ENCODE measurements at places on chromosomes 12 and 14. TPM values are rescaled to one million over a fixed set of nuclear protein-coding genes. Genes with fewer than 3 reads are reported as not detected.

DNA sequence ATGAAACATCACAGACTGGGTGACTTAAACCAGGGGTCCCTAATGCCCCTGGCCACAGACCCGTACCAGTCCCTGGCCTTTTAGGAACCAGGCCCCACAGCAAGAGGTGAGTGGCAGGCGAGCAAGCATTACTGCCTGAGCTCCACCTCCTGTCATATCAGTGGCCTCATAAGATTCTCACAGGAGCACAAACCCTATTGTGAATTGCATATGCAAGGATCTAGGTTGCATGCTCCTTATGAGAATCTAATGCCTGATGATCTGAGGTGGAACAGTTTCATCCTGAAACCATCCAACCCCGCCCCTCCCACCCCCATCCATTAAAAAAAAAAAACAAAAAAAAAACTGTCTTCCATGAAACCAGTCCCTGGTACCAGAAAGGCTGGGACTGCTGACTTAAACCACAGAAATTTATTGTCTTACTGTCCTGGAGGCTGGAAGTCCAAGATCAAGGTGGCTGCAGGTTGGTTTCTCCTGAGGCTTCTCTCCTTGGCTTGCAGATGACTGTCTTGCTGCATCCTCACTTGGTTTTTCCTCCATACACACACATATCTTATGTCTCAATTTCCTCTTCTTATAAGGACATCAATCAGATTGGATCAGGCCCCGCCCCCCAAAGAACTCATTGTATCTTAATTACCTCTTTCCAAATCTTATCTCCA, 235.9 kb downstream of the CHST11 start:
- H3K27ac ChIP-seq = no peak overlapping the region
- DNase-seq = no peak
- no peaks in the 10 kb centered on the region for H3K36me3 ChIP-seq
- no peaks in the 10 kb centered on the region for H3K27me3 ChIP-seq

DNA sequence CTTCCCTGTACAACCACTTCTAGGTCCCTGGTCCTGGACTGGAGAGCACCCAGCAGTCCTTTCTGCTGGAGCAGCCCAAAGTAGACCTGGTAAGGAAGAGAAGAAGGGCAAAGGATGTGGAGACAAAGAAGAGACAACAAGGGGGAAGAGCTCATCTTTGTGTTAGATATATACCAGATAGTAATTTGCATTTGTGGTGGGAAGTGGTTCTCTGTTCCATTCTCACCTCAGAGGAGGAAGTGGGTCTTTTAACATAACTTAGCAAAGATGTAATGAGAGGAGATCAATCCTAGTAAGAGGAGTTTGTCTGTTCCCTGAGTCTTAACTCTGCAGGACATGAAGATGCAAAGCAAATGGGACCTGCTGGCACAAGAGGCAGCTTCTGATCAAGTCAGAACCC, 8.0 kb downstream of the CCDC198 start:
- H3K4me3 ChIP-seq = no peak overlapping the region
- no peaks in the 10 kb centered on the region for H3K4me1 ChIP-seq
- no peak for DNase-seq
- H3K27me3 ChIP-seq = no peaks in the 10 kb centered on the region
- H3K27ac ChIP-seq = no peak overlapping the region

STXBP6 gene
- total RNA-seq = 10.5 TPM

GRCh38 chr14:25121337-25122129, 71.6 kb upstream of the STXBP6 start:
- H3K27me3 ChIP-seq = no peaks in the 10 kb centered on the region
- H3K4me1 ChIP-seq = no peaks in the 10 kb centered on the region
- H3K4me3 ChIP-seq = no peak overlapping the region

SRRM4 gene
- total RNA-seq = 0.14 TPM

DNA sequence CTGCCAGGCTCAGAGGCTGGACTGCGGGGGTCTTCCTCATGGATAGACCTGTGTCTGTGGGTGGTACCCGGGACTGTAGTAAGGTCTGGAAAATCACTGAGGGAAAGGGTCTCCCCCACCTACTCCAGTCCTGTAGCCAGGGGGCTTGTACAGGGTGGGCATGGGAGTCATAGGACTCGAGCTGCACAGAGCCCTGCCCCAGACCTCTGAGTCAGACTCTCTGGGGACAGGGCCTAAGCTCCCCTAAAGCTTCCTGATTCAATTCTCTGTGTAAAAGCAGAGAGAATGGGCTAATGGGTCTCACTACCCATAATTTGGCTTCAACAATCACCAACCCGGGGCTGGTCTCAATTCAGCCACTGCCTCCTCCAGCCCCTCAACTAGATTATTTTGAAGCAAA, 27.0 kb downstream of the LRTM2 start:
- H3K27ac ChIP-seq = no peak overlapping the region
- no peaks in the 10 kb centered on the region for H3K4me1 ChIP-seq
- H3K27me3 ChIP-seq = peaks cover 13% of the 10 kb centered on the region
- peak; percentile 2 for DNase-seq
- H3K4me3 ChIP-seq = no peak overlapping the region

DNA sequence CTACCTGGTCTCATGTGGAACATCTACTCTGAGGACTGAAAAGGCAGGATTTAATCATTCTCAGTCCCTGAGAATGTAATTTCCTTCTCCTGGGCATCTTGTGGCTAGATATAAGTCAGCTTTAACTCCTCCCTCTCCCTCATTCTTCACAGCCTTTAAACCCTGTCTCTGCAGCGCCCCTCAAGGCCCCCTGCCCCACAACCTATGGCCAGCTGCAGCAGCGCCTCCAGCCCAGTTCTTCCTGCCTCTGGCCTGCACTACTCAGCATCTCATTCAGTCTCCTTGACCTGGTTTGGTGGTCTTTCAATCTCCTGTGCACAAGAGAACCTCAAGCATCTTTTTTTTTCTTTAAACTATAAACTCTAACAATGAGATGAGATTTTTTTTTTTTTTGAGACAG, 29.3 kb downstream of the NCKAP5L start:
- H3K4me3 ChIP-seq = no peak overlapping the region
- H3K27ac ChIP-seq = no peak overlapping the region

CLEC9A gene
- not detected for total RNA-seq

- peaks cover 9% of the 10 kb centered on the region for H3K4me1 ChIP-seq
- peak overlapping the region; percentile 36 for H3K27ac ChIP-seq
- H3K27me3 ChIP-seq = no peaks in the 10 kb centered on the region
- H3K4me3 ChIP-seq = no peak overlapping the region
Measured at GRCh38 chr12:53478865-53479264, 20.4 kb downstream of the MAP3K12 start.

- H3K27ac ChIP-seq = no peak overlapping the region
- H3K4me3 ChIP-seq = no peak overlapping the region
- H3K36me3 ChIP-seq = no peaks in the 10 kb centered on the region
- H3K27me3 ChIP-seq = no peaks in the 10 kb centered on the region
- H3K4me1 ChIP-seq = peaks cover 22% of the 10 kb centered on the region
Measured at GRCh38 chr14:73809391-73809790, 42.2 kb upstream of the PTGR2 start.

- no peak for DNase-seq
- peaks cover 5% of the 10 kb centered on the region for H3K4me1 ChIP-seq
- no peaks in the 10 kb centered on the region for H3K27me3 ChIP-seq
- no peak overlapping the region for H3K4me3 ChIP-seq
Measured at GRCh38 chr12:123101526-123101925, 49.4 kb downstream of the PITPNM2 start.

- H3K4me3 ChIP-seq = no peak overlapping the region
- no peaks in the 10 kb centered on the region for H3K36me3 ChIP-seq
- DNase-seq = no peak
- no peak overlapping the region for H3K27ac ChIP-seq
- peaks cover 27% of the 10 kb centered on the region for H3K4me1 ChIP-seq
Measured at GRCh38 chr12:49708851-49709250, 1.6 kb upstream of the FMNL3 start.

DNA sequence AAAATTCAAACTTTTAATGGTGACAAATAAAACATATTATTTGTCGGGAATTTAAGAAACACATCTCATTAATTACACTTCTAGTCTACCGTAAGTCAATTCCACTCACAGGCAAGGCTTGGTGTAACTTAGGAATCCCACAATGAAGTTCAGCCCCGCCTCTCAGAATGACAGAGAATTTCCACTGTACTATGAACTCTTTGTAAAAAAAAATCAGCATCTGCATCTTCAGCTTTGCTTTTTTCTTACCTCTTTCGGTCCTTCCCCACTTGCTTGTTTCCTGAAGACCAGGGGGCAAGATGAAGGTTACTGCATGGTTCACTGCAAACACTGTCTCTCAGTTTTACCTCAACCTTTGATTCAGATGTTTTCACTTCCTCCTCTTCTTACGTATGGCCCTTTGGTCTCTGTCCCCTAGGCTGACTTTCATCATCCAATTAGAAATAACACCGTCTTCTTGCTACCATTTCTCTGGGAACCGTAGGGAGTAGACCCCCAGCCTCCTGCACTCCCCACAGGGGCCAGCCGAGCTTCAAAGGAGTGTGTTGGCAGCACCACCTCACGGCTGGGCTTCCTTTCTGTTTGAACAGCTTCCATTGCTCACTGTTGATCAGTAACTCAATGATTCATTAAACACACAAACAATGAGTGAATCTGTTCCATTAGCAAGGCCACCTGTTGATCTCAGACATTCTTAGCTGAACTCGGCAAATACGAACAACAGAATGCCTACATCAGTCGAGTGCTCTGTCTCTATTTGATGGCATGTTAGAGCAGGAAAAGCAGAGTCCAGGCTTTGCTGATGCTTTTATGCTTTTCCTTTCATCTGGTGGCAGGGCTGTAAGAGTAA, 343.0 kb downstream of the BMP4 start:
- no peaks in the 10 kb centered on the region for H3K27me3 ChIP-seq
- no peaks in the 10 kb centered on the region for H3K36me3 ChIP-seq
- H3K4me1 ChIP-seq = no peaks in the 10 kb centered on the region
- peak; percentile 13 for DNase-seq
- H3K4me3 ChIP-seq = no peak overlapping the region

MFAP5 gene
- total RNA-seq = 24.5 TPM

DNA sequence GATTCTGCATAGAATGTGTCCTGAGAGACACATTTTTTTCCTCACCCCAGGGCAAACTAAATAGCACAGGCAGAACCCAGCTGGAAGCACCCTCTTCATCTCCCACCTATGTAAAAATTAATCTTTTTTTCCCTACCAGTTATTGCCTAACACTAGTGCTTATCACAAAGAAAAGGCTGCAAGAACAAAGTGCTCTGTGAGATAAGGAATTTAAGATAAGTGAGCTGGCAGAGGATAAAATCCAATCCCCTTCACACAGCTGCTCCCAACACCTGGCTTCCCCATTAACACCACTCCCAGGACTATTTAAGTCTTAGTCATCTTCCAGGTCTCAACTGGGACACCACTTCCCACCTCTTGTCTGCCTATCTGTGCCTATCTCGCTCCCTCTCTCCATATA, 75.2 kb downstream of the TTC9 start:
- H3K27me3 ChIP-seq = no peaks in the 10 kb centered on the region
- no peaks in the 10 kb centered on the region for H3K4me1 ChIP-seq
- H3K27ac ChIP-seq = no peak overlapping the region
- H3K4me3 ChIP-seq = no peak overlapping the region
- no peak for DNase-seq
- H3K36me3 ChIP-seq = no peaks in the 10 kb centered on the region

GRCh38 chr12:120007272-120007671, 18.2 kb downstream of the BICDL1 start:
- H3K4me1 ChIP-seq = no peaks in the 10 kb centered on the region
- peak; percentile 15 for DNase-seq
- H3K4me3 ChIP-seq = no peak overlapping the region
- no peaks in the 10 kb centered on the region for H3K27me3 ChIP-seq

OGFOD2 gene
- 12.0 TPM for total RNA-seq

SLC10A1 gene
- not detected for total RNA-seq

- peaks cover 15% of the 10 kb centered on the region for H3K4me1 ChIP-seq
- no peak for DNase-seq
- no peak overlapping the region for H3K4me3 ChIP-seq
- H3K36me3 ChIP-seq = no peaks in the 10 kb centered on the region
- no peak overlapping the region for H3K27ac ChIP-seq
Measured at GRCh38 chr12:54273981-54274380, 5.9 kb downstream of the CBX5 start.

GRCh38 chr14:46377305-46377704, 274.3 kb downstream of the RPL10L start:
- no peak overlapping the region for H3K27ac ChIP-seq
- no peaks in the 10 kb centered on the region for H3K4me1 ChIP-seq
- DNase-seq = no peak
- no peaks in the 10 kb centered on the region for H3K36me3 ChIP-seq

KRT81 gene
- total RNA-seq = not detected

- H3K4me1 ChIP-seq = no peaks in the 10 kb centered on the region
- DNase-seq = peak; percentile 2
- H3K27ac ChIP-seq = no peak overlapping the region
- H3K4me3 ChIP-seq = no peak overlapping the region
- no peaks in the 10 kb centered on the region for H3K36me3 ChIP-seq
- H3K27me3 ChIP-seq = no peaks in the 10 kb centered on the region
Measured at GRCh38 chr12:2646341-2646740, 148.4 kb upstream of the FKBP4 start.

DNA sequence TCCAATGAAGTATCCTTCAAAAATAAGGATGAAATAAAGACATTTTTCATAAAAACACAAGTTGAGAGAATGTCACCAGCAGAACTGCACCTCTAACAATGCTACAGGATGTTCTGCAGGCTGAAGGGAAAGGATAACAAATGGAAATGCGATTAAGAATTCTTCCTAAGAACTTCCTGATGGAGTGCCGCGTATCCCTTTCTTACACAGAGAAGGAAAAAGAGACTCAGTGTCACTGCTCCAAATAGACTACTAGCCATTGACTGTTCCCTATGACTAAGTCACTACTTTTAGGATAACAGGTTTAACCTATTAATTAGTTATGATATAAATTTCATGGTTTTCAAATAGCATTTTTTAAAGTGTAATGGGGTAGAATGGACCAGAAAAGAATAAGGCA, 3.2 kb downstream of the ANO2 start:
- no peak for DNase-seq
- no peaks in the 10 kb centered on the region for H3K4me1 ChIP-seq
- no peak overlapping the region for H3K4me3 ChIP-seq
- H3K27me3 ChIP-seq = peaks cover 36% of the 10 kb centered on the region

GRCh38 chr14:95395098-95395737, 75.5 kb upstream of the CLMN start:
- H3K27me3 ChIP-seq = no peaks in the 10 kb centered on the region
- no peaks in the 10 kb centered on the region for H3K4me1 ChIP-seq
- DNase-seq = no peak
- H3K4me3 ChIP-seq = no peak overlapping the region
- no peak overlapping the region for H3K27ac ChIP-seq

- H3K4me1 ChIP-seq = no peaks in the 10 kb centered on the region
- no peaks in the 10 kb centered on the region for H3K27me3 ChIP-seq
- DNase-seq = no peak
- H3K36me3 ChIP-seq = no peaks in the 10 kb centered on the region
Measured at GRCh38 chr12:98354520-98355035, 160.8 kb upstream of the TMPO start.

- no peak overlapping the region for H3K4me3 ChIP-seq
- no peak overlapping the region for H3K27ac ChIP-seq
- no peaks in the 10 kb centered on the region for H3K27me3 ChIP-seq
Measured at GRCh38 chr12:12546314-12546772, 16.3 kb downstream of the DUSP16 start.

IQSEC3 gene
- 35.4 TPM for total RNA-seq
